ENCODE measurements at places on chromosomes 7 and 10. TPM values are rescaled to one million over a fixed set of nuclear protein-coding genes. Genes with fewer than 3 reads are reported as not detected.

DNA sequence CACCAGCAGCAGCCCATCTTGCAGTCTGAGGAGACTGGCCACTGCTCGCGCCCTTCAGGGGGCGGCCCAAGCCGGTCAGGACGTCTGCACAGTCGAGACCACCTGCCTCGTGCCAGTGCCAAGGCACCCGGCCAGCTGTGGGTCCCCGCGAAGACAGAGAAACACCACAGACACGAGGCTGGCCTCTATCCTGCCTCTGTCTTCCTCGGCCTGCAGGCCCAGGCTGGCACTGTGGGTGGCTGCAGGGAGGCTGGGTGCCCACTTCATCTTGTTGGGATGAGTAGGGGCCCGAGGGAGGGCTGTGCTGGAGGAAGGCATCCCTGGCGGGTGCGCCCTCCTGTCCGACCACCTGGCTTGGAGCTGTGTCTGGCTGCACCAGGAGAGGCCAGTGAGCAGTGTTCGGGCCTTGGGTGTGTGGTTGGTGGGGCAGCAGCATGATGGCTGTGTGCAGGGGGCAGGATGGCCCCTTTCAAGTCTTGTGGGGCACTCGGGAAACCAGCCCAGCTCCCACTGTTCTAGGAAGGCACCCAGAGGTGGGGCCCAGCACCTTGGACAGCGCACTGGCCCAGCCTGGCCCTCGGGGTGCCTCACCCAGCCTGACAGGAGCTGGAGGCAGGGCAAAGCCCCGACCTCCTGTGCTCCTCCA lies 7.3 kb downstream of the DPYSL4 start:
- H3K36me3 ChIP-seq = no peaks in the 10 kb centered on the region
- H3K27ac ChIP-seq = no peak overlapping the region
- H3K4me3 ChIP-seq = no peak overlapping the region
- no peaks in the 10 kb centered on the region for H3K4me1 ChIP-seq
- H3K27me3 ChIP-seq = peaks cover 40% of the 10 kb centered on the region

GRCh38 chr7:16431646-16432424 lies 10.5 kb upstream of the CRPPA start:
- no peaks in the 10 kb centered on the region for H3K36me3 ChIP-seq
- no peak overlapping the region for H3K27ac ChIP-seq
- H3K27me3 ChIP-seq = no peaks in the 10 kb centered on the region

DNA sequence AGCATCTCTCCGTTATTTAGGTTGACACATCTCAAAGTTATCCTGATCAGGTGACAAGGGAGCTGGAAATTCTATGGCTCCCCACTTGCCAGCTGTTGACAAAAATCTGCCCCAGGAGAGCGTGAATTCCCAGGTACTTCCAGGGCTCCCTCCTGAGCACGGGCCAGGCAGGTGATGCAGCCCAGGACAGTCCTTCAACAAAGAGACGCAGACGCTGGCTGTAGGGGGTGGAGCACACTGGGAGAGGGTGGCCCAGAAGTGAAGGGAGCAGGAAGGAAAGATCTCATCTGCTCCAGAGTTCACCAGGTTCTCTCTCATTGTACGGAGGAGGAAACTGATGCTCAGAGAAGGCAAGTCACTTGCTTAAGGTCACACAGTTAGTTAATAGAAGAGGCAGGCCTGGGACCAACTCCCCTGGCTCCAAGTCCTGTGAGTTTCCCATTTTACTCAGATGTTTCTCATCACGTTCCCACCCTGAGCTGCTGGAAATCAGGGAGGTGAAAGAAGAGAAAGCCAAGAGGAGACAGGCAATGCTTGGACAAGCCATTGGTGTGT lies 41.0 kb upstream of the CHST3 start:
- peaks cover 19% of the 10 kb centered on the region for H3K4me1 ChIP-seq
- no peak overlapping the region for H3K27ac ChIP-seq
- no peak overlapping the region for H3K4me3 ChIP-seq

GRCh38 chr10:73220989-73221388 lies 26.1 kb downstream of the DNAJC9 start:
- no peaks in the 10 kb centered on the region for H3K4me1 ChIP-seq
- DNase-seq = no peak

STEAP1B gene
- total RNA-seq = not detected

- H3K27me3 ChIP-seq = no peaks in the 10 kb centered on the region
- no peak overlapping the region for H3K27ac ChIP-seq
- DNase-seq = no peak
- no peaks in the 10 kb centered on the region for H3K4me1 ChIP-seq
- H3K4me3 ChIP-seq = no peak overlapping the region
- H3K36me3 ChIP-seq = no peaks in the 10 kb centered on the region
Measured at GRCh38 chr10:20300735-20301134, 484.5 kb downstream of the PLXDC2 start.

DPY19L1 gene
- 26.3 TPM for total RNA-seq

- peaks cover 48% of the 10 kb centered on the region for H3K4me1 ChIP-seq
- H3K4me3 ChIP-seq = no peak overlapping the region
- no peaks in the 10 kb centered on the region for H3K27me3 ChIP-seq
- peak overlapping the region; percentile 28 for H3K27ac ChIP-seq
- DNase-seq = no peak
Measured at GRCh38 chr7:77328669-77329068, 87.5 kb downstream of the GSAP start.

ASZ1 gene
- total RNA-seq = not detected

DNA sequence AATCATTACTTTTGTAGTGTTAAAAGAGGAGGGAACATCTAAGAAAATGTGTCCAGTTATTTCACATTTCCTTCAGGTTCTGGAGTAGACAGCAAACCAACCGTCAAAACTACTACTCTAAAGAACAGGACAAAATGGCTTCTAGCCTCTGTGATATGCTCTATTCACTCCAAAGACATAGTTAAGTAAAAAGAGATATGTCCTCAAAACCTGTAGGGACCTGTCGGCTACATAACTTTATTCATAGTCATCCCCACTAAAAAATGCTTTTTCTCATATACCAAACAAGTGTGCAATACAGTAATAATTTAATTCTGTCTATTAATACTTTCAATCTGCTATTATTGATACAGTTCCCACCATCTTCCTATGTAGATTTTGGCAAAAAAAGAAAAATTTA lies 642.8 kb upstream of the LRRTM3 start:
- DNase-seq = no peak
- H3K27ac ChIP-seq = no peak overlapping the region
- H3K27me3 ChIP-seq = no peaks in the 10 kb centered on the region

PPP1R9A gene
- total RNA-seq = 10.7 TPM

DNA sequence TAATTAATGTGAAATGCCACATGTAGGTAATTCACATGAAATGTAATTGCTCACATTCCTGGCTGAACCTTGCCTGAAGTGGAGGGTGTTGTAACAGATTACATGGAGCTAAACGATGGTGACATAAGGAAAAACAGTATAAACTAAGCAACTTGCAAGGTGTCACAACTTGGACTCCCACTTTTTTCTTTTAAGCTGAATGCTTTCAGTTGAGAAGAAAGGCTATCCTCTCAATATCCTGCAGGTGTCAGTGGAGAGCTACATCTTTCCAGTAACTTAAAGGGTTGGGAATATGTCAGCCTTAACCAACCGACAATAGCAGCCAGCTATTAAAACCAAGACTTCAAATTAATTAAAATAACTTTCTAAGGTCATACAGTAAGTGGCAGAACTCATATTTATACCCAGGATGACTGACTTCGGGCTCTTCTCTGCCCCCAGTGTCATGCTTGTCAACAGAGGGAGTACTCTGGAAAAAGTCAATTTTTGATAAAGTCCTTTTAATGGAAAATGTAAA lies 33.7 kb downstream of the NRBF2 start:
- no peak overlapping the region for H3K4me3 ChIP-seq
- peaks cover 7% of the 10 kb centered on the region for H3K4me1 ChIP-seq

DNA sequence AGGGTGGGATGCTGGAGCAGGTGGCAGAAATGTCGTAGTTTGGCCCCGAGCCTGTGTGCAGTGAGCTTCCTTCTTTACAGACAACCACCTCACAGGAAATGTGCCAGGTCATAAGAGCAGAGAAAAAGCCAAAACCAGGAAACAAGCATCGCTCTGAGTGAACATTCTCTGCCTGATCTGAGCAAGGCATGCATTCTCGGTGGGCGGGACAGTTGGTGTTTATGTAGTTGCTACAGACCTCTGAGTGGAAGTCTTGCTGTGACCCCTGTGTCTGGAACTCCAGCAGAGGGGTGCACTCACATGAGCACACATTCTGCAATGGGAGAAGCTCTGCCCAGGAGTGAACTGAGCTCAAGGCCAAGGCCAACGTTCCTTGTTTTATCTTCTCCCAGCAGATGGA lies 230.1 kb downstream of the TCERG1L start:
- no peaks in the 10 kb centered on the region for H3K36me3 ChIP-seq
- peaks cover 44% of the 10 kb centered on the region for H3K27me3 ChIP-seq
- no peak overlapping the region for H3K27ac ChIP-seq
- DNase-seq = no peak
- H3K4me3 ChIP-seq = no peak overlapping the region
- no peaks in the 10 kb centered on the region for H3K4me1 ChIP-seq

DNA sequence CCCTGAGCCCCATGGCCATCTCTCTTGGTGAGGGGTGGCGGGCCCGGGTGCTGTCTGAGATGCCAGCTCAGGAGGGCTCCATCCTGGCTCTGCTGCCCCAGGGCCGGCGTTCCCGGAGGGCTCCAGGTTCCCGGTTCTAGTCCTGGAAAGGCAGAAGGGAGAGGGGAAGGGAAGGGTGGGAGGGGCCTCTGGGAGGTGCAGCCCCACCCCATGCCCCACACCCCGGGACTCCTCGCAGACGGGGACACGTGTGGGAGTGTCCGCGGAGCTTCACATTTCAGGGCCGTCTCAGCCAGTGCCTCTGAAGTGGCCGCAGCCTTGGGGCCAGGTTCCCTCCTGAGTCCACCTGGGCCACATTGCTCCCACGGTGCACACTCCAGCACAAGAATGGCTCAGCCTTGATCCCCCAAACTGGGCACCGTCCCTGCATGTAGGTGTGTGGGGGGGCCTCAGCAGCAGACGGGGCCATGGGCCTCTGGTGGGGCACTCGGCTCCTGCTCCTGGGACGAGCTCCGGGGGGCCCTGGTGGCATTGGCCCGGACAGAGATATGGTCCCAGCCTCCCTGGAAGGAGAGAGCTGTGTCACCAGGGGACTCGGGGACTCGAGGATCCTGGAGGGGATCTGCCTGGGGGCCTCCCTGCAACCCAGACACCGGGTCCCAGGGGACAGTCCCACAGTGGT lies 5.8 kb downstream of the BHLHA15 start:
- H3K4me3 ChIP-seq = no peak overlapping the region
- DNase-seq = no peak
- peaks cover 57% of the 10 kb centered on the region for H3K36me3 ChIP-seq
- H3K4me1 ChIP-seq = peaks cover 36% of the 10 kb centered on the region
- H3K27ac ChIP-seq = no peak overlapping the region

- H3K27me3 ChIP-seq = peaks cover 53% of the 10 kb centered on the region
- H3K27ac ChIP-seq = no peak overlapping the region
- H3K4me3 ChIP-seq = no peak overlapping the region
- H3K4me1 ChIP-seq = peaks cover 29% of the 10 kb centered on the region
- DNase-seq = no peak
- no peaks in the 10 kb centered on the region for H3K36me3 ChIP-seq
Measured at GRCh38 chr10:49605939-49606509, 4.1 kb upstream of the SLC18A3 start.

ZP3 gene
- not detected for total RNA-seq
